ENCODE measurements at places on chromosomes 11 and 22. TPM values are rescaled to one million over a fixed set of nuclear protein-coding genes. Genes with fewer than 3 reads are reported as not detected.

DNA sequence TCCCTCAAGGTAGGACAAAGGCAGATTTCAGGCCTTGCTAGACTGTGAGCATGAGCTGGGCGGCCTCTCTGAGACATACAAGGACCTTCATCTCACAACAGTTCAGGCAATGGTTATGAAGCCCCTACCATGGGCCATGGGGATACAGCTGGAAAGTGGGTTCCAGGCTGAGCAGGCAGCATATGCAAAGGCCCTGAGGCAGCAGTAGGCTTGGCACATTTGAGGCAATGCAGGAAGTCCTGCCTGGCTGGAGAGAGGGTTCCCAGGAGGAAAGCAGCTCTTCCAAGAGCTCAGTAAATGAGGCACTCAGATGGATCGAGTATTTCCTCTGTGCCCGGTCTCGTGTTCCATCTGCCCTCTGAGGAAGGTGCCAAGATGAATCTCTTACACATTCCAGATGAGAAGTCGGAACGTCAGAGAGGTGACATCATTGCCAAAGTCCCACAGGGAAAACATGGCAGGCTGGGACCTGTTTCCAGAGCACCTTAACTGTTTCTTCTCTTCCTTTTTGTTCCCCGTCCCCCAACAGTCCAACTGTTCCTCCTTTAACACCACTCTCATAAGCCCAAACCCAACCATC, 388.6 kb downstream of the MN1 start:
- H3K36me3 ChIP-seq = no peaks in the 10 kb centered on the region
- H3K4me1 ChIP-seq = no peaks in the 10 kb centered on the region
- H3K4me3 ChIP-seq = no peak overlapping the region
- peaks cover 3% of the 10 kb centered on the region for H3K27me3 ChIP-seq
- H3K27ac ChIP-seq = no peak overlapping the region

DNA sequence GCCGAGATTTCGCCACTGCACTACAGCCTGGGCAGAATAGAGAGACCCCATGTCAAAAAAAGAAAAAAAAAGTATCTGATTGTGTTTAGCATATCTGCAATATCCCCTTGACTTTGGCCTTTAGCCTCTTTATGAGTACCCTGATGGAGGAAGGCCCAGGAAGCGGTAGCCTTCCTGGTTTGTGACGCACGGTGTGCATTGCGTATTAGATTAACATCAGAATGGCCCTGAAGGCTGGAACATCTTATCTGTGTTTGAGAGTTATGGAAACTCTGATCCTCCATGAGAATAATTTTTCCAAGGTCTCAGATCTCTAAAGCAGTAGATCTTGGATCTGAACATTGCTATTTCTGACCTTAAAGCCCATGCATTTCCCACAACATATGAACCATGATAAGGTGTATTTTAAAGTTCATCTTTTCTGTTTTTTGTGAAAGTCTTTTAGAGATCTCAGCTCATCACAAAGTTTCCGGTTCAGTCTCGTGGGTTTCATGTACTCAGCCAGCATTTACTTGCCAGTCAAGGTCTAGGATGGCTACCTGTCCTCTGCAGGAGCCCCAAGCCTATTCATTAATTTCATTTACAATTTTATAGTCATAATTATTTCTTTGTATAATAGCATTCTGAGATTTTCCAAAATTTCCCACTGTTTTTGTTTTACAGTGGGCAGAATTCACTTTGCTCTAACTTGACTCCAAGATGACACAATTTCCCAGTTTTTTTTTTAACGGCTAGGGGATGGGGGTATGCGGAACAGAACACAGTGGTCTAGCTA, 605 bp upstream of the FDX1 start:
- H3K36me3 ChIP-seq = no peaks in the 10 kb centered on the region
- peak overlapping the region; percentile 58 for H3K27ac ChIP-seq
- peak overlapping the region; percentile 95 for H3K4me3 ChIP-seq
- no peaks in the 10 kb centered on the region for H3K27me3 ChIP-seq
- no peak for DNase-seq
- peaks cover 25% of the 10 kb centered on the region for H3K4me1 ChIP-seq

DNA sequence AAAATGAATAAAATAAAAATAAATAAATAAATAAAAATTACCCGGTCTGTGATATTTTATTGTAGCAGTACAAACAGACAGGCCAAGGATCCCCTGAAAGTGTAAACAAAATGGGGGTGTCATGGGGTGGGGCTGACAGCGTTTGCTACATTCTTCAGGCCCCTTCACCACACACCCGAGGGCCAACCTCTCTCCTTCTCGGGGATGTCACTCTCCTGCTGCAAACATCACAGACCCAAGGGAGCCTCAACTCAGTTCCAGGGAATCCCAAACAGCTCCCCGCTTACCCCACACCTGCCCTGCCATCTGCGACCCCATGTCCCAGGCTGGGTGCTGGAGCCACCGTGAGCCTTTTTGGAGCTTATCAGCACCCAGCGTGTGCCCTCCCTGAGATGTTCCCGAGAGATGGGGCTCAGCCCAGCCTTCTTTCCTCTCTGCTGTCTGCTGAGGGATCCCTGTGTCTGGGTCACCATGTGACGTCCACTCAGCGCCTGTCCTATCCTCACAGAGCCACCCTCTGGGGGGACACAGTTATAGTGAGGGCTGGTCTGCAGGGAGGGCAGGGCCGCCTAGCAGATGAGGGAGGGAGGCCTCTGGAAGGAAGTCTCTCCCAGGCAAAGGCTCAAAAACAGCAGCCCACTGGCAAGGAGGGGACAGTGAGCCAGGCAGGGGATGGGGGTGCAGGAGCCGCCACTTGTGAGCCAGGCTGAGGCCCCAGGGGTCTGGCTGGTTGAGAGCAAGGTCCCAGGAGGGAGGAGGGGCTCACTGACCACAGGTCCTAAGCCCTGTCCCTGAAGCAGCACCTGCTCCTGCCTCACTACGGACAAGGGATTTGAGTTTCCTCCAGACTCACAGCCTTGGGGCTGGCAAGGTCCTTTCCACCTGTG, 1041.6 kb downstream of the BRD1 start:
- no peaks in the 10 kb centered on the region for H3K27me3 ChIP-seq
- H3K27ac ChIP-seq = no peak overlapping the region
- DNase-seq = no peak
- H3K4me1 ChIP-seq = no peaks in the 10 kb centered on the region
- no peaks in the 10 kb centered on the region for H3K36me3 ChIP-seq

The SCN4B gene
- not detected for total RNA-seq

The PATZ1 gene
- 58.3 TPM for total RNA-seq

Data from CD4-positive, alpha-beta T cell (primary cell).